ENCODE measurements at places on chromosomes 1 and 21.

GRCh38 chr1:168991667-168992475 is 114.6 kb upstream of the ATP1B1 start:
- no peak for DNase-seq

GRCh38 chr1:212583643-212584042 is 24.9 kb upstream of the ATF3 start:
- DNase-seq, result no peak

GRCh38 chr1:19488136-19488535 is 2.8 kb upstream of the CAPZB start:
- no peak for DNase-seq

DNA sequence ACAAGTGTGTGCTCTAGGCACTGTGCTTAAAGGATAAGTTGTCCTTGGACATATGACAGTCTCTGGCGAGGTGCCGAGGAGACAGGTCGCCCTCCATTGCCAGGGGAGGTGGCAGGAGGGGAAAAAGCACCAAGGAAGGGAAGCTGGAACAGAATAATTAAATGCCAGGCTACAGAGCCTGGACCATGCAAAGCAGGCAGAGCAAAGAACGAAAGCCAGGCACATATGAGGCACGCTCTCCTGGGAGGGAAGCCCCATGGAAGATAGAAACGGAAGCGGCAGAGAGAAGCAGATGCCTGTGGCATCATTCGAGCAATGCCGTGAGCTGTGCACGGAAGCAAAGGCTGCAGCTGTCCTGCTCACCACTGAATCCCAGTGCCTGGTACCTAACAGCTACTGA is 91.2 kb downstream of the JAK1 start:
- no peak for DNase-seq

GRCh38 chr1:61950418-61950817 is 208.1 kb downstream of the PATJ start:
- no peak for DNase-seq

GRCh38 chr1:40896482-40896881 is 34.3 kb upstream of the CITED4 start:
- no peak for DNase-seq

DNA sequence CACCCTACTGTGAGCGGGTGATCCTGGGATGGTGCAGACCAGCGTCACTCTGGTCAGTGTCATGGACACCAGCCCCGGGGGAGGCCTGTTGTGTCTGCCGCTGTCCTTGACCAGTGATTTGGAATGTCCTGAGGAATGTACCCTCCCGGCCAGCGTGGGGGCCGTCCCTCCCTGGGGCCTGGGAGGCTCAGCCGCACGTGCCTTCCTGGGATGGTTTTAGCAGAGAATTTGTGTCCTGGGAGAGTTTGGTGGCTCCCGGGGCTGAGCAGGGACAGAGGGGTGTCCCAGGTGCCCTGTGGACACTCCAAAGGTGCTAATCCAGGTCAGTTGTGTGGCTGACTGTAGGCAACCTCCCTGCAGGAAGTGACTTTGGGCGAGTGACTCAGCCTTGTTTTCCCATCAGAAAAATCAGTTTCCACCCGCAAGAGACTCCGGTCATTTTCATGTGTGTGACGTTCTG is 6.2 kb downstream of the ARHGEF16 start:
- DNase-seq, result no peak

DNA sequence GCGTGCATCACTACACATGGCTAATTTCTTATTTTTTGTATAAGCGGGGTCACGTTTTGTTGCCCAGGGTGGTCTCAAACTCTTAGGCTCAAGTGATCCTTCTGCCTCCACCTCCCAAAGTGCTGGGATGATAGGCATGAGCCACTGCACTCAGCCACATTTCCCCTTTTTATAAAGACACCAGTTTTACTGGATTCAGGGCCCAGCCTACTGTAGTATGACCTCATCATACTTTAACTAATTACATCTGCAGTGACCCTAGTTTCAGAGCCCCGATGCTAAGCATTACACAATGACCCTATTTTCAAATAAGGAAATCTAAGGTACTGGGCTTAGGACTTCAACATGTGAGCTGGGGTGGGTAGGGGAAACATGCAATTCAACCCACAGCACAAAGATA is 31.8 kb upstream of the ENAH start:
- no peak for DNase-seq

- no peak for DNase-seq
These were observed 7.2 kb downstream of the OVGP1 start for GRCh38 chr1:111420377-111420776.

- DNase-seq, result no peak
These were observed 674 bp upstream of the HES5 start for GRCh38 chr1:2530513-2531361.

- no peak for DNase-seq
These were observed 1.5 kb downstream of the LRRC8D start for GRCh38 chr1:89822109-89822962.

GRCh38 chr1:65363484-65363883 is 54.1 kb downstream of the DNAJC6 start:
- DNase-seq, result no peak

DNA sequence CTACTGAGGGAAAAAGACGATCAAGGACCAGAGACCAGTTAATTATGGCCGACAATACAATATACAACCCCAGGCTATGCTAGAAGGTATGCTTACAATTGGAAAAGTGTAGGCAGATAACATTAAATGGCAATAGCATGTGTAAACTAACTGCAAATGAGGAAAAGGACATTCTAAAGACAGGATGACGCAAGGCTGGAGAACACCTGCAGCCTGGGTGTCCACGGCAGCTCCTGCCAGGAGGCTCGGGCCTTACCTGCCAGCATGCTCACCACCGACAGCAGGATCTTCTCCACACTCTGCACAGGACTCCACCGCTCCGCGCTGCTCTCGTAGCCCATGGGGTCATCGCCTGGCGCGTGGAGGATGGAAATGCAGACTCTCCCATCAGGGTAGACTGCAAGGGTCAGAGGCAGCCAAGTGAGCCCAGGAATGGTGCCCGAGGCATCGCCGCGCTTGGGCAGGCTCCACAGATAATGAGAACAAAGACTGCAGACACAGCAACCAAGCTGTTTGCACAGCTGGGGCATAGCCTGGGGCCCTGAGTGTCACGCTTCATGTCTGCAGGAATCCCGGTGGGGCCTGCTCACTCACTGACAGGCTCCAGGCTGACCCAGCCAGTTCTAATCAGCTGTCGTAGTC is 28.2 kb downstream of the UBE2G2 start:
- no peak for DNase-seq

- no peak for DNase-seq
These were observed 32.0 kb downstream of the TRIM67 start for GRCh38 chr1:231193710-231194340.

DNA sequence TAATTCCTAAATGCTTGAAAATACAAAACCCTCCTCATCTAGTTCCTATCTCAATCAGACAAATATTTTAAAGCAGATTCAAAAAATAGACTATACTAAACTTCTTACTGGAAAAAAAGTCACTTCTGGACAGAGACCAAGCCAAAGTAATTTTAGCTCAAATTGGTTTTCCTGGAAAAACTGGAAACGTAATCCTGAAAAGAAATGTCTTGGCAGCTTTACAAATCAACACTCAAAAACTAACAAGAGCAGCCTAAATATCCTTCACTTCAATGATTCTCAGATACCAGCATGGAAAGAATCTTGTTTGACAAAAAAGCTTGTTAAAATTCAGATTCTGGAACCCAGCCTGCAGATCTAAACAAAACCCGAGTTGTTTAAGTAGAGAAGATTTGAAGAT is 9.1 kb upstream of the GPR88 start:
- no peak for DNase-seq

DNA sequence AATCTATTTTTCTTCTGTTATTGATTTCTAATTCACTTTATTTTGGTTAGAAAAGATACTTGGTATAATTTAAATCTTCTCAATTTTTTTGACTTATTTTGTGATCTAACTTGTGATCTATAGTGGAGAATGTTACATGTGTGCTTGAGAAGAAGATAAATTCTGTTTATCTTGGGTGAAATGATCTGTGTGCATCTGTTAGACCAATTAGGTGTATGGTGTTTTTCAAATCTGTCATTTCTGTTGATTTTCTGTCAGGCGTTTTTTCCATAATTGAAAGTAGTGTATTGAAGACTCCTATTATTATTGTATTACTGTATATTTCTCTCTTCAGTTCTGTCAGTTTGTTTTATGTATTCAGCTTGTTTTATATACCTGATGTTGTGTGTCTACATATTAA is 1668.3 kb downstream of the PLA2G4A start:
- no peak for DNase-seq

DNA sequence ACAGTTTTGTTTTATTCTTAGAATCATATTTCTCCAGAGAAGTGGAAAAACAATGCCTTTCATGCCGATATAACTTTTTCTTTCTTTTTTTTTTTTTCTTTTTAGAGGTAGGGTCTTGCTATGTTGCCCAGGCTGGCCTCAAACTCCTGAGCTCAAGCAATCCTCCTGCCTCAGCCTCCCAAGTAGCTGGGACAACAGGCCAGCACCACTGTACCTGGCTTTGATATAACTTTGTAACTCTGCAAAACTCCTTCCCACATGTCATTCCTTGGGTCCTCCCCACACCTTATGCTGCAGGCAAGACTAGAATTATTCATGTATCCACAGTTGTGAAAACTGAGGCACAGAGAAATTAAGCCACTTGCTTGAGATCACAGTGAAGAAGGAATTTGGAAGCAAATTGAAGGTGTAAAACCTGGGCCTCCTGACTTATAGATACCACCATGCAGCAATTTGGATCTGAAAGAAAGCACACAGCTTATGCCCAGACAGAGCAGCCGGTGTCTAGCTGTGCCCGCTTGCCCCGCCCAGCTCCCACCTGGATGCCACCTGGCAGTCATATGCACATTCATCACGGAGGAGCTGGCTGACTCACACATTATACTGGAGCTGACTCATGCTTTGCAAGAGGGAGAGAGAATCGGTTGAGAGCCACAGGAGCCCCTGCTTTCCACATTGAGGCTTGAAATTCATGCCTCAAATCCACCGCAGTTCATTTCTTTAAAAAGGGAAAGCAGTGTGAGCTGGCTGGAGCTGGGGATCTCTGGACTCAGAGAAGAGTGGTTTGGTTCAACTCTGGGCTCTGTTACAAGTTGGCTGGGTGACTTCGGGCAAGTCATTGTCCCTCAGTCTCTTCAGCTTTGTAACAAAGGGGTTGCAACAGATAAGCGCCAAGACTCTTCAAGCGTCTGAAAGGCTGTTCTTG is 8.3 kb upstream of the SLC2A1 start:
- DNase-seq, result no peak

GRCh38 chr1:154657556-154657955 is 49.6 kb upstream of the ADAR start:
- DNase-seq, result no peak

DNA sequence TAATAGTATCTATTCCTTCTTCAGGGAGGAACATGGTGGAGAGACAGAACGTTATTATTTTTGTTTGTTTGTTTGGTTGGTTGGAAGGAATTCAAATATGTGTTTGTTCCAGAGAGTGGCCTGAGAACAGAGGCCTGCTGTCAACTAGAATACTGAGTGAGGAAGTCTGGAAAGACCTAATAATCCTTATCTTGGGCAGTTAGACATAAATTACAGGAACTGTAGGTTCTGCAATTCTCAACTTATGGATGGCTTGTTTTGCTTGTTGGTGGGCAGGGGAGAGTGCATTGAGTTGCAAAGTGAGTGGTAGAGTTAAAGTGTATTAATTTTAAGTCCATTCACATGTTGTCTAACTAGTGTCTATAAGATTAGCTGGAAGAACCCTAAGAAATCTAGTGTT is 197.6 kb downstream of the BACH1 start:
- DNase-seq, result no peak

DNA sequence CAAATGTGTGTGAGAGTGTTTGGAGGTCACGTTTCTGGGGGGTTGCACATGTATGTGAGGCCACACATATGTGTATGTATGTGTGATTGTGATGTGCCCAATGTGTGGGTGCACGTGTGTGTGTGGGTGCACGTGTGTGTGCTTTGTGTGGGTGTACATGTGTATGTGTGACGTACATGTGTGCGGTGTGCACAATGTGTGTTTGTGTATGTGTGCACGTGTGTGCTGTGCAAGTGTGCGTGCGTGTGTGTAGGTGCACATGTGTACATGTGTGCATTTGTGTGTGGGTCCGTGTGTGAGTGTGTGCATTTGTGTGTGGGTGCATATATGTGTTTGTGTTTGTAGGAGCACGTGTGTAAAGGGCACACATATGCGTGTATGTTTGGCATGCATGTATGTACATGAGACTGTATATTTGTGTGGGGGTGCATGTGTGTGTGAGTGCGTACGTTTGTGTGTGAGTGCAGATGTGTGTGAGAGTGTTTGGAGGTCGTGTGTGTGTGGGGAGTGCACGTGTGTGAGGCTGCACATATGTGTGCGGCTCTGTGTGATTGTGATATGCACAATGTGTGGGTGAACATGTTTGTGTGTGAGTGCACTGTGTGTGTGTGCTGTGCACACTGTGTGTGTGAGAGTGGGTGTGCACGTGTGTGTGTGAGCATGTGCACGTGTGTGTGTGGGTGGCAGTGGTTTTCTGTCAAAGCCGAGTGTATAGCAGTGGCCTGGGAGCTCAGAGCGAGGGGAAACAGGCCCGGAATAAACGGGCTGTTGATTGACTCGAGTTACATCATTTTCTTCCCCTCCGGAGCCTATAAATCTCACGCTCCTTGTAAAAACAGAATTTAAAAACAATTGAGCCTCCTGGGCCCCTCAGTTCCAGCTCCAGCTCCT is 132.7 kb upstream of the ARHGEF16 start:
- no peak for DNase-seq

DNA sequence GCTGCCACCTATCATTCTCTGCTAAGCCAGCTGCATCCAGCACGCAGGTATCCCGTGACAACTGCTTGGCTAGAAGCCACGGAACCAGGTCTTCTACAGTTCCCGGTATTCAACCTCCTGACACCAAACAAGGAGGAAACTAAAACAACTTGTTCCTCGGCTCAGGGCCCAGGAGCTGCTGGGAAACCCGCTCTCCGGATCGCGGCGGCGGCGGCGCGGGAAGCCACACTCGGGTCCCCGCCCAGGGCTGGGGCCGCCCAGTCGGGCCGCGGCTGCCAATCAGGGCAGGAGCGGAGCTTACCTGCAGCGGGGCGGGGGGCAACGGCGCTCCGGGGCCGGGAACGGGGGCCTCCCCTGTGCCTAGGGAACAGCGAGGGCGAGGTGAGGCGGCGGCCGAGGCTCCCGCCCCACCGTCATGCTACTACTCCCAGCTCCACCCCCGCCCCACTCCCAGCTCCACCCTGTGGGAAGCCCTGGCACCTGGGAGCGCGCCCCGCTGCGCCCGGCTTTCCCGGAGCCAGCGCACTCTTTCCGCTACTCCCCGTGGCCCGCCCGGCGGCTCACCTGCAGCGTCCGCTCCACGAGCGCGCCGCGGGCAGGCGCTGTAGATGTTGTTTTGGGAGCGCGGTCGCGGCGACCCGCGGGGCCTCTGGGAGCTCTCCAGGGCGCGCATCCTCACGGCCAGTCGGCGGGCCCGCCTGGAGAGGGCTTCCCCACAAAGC is 12.1 kb downstream of the IL24 start:
- no peak for DNase-seq

GRCh38 chr1:116760996-116761665 is 6.9 kb downstream of the CD2 start:
- no peak for DNase-seq

GRCh38 chr1:154747740-154748404 is 122.2 kb downstream of the KCNN3 start:
- peak; percentile 24 for DNase-seq
